ENCODE measurements at places on chromosomes 1 and 21.

DNA sequence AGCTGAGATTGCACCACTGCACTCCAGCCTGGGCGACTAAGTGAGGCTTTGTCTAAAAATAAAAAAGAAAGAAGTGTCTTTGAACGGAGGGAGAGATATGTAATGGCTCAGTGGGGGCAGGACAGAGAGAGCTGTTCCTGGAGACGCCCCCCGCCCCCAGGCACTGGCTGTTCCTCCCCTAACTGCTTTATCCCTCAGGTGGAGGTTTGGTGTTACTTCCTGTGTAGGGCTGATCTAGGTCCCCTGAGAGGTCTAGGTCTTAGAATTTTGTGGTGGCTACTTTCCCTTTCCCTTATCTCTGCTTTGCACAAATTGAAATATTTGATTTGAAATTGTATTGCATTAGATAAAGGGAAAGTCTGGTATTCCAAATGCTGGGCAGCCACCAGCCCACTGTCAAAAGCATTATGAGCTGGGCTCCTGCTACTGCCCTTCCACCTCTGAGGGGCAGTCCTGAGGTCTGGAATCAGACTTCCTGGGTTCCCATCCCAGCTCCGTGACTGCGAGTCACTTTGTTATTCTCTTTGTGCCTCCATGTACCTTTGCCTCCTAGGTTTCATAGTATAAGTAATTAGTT, 134.8 kb upstream of the KIF26B start:
- no peak for DNase-seq

DNA sequence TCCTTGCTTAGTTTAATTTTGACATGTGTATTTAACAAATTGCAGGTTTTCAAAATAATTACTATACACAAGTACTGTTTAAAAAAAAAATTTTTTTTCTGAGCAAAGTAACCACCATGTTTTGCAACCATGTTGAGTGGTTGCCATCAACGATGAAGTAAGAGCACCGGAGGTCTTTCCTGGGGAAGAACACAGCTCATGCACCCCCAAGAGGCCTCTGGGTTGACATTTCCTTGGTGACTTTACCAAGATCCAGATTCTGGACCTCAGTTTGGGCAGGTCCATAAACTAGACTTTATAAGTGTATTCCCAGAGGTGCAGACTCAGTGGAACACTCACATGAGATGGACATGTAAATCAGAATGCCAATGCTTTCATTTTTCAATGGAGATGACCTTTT, 36.8 kb upstream of the RALGPS2 start:
- DNase-seq: no peak

- no peak for DNase-seq
Measured at GRCh38 chr21:26835714-26836265, 9.4 kb downstream of the ADAMTS1 start.

GRCh38 chr1:187961895-187962294, 1133.1 kb downstream of the PLA2G4A start:
- DNase-seq: no peak

DNA sequence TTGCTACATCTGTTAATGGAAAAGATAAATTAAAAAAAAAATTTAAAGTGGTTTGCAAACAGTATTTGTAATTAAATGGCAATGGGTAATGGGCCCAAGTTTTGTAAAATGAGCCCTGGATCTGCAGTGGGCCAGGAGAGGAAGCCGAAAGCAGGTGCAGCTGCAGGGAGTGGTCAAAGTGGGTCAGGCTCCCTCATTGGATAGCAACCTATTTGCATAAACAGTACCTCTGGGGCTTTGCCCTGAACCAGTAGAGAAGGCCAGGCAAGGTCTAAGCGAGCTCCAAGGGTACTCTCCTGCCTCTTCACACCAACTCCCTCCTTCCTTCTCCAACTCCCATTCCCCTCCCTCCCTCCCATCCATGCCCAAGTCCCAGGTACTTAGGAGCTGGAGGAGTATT, 138.9 kb downstream of the HMGB4 start:
- DNase-seq: no peak

- DNase-seq: no peak
Measured at GRCh38 chr1:199789141-199789540, 238.4 kb upstream of the NR5A2 start.

GRCh38 chr1:231613419-231614349, 12.9 kb upstream of the DISC1 start:
- DNase-seq: no peak

DNA sequence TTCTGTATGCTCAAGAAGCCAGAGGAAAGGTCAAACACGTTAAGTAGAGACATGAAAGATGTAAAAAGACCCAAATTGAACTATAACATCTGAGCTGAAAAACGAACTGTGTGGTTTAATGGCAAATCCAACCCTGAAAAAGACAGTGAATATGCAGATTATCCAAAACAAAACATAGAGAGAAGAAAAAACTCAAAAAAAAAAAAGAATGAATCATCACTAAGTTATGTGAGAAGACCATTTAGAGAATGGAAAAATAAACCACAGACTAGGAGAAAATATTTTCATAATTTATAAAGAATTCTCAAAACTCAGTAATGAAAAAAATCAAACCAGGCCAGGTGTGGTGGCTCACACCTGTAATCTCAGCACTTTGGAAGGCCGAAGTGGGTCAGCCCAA, 253.3 kb downstream of the PLPP3 start:
- no peak for DNase-seq

DNA sequence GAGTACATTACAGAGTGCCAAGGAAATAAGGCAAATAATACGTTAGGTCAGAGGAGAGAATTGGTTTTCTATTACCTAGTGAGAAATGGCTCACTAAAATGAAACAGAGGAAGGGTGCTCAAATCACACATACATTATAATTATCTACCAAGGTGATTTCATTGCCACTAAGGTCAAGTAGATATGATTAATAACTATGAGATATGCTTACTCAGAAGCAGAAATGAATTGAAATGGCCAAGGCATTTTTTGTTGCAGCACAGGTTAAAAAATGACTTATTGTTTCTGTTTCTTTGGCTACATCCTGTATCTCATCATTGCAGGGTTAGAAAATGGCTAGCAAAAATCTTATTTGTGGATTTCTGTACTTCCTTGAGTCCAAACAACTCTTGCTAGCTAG, 154.5 kb upstream of the GORAB start:
- no peak for DNase-seq

- no peak for DNase-seq
Measured at GRCh38 chr1:89465201-89465600, 59.4 kb upstream of the LRRC8B start.

- DNase-seq: no peak
Measured at GRCh38 chr1:52158218-52158617, 16.3 kb downstream of the ZFYVE9 start.

DNA sequence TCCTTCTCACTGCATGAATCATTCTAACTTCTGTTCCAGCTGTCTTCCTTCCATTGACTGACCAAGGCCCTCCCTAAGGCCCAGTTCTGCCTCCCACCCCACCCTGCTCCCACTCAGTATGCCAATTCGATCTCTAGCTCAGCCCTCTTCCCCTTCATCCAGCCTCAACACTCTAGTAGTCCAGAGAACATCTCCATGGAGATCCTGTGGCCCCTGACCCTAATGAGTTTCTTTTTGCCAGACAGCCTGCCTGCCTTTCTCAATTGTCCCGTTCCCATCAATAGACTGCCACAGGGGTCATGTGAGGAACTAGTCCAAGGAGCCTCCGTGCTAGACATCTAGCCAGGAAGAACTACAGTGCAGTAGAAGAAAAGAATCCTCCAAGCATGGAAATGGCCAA, 26.4 kb downstream of the RRAGC start:
- DNase-seq: no peak

GRCh38 chr1:84253891-84254290, 47.6 kb upstream of the SAMD13 start:
- DNase-seq: no peak

GRCh38 chr1:198391393-198392020, 149.0 kb downstream of the ATP6V1G3 start:
- DNase-seq: no peak

DNA sequence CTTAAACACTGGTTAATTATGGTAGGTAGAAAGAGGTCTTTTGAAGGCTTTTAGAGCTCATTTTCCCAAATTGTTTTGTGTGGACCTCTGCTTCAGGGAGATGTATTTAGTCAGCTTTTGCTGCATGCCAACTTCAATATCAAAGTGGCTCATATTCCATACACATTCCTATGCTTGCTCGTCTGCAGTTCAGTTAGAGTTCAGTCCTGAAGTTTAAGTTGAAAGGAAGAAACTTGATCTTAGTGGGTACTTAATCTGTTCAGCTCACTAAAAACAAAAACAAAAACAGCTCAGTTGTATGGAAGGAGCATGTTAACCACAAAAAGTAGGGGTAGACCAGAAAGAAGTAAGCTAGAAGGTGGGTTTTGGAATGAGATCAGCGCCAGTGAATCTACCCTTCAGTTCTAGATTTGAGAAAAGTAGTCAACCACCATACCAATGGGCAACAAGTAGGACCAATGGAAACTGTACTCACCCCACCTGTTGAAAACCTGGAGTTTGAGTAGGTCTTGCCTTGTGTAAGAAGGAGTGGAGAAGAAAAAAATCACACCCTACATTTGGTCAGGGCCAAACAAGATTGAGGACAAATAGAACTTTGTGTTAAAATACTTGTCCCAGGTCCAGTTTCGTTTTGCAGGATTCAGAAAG, 58.0 kb downstream of the LEPR start:
- DNase-seq: no peak

All from activated T-helper 1 cell treated with Interleukin-2 at 50 U/mL for 16 hours (primary cell).